DMS53 (cell line): ENCODE measurements at places on chromosomes 6 and 20.

- no peak for DNase-seq
These were observed 478.7 kb downstream of the HTR1B start for GRCh38 chr6:76984572-76984971.

DNA sequence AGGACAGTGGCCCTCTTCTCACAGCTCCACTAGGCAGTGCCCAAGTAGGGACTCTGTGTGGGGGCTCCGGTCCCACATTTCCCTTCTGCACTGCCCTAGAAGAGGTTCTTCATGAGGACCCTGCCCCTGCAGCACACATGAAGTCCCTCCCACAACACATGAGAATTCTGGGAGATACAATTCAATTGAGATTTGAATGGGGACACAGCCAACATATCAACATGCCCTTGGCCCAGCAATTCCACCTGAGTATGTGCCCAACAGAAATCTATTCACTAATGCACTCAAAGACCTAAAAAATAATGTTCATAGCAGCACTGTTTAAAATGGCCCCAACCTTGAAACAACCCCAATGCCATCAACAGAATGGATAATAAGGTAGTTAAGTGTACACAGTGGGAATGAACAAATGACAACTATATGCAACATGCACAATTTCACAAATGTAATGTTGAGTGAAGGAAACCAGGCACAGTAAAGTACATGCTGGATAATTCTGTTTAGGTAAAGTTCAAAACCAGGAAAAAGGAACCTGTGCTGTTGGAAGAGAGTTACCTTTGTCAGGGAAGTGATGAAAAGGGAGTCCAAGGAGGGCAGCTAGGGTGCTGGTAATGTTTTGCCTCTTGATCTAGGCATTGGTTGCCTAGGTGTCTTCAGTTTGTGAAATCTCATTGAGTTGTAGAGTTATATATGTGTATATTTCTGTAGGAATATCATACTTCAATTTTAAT, 16.1 kb downstream of the ISM1 start:
- no peak for DNase-seq

- DNase-seq = peak; percentile 31
These were observed 19.7 kb upstream of the MTCL3 start for GRCh38 chr6:127538750-127539264.

DNA sequence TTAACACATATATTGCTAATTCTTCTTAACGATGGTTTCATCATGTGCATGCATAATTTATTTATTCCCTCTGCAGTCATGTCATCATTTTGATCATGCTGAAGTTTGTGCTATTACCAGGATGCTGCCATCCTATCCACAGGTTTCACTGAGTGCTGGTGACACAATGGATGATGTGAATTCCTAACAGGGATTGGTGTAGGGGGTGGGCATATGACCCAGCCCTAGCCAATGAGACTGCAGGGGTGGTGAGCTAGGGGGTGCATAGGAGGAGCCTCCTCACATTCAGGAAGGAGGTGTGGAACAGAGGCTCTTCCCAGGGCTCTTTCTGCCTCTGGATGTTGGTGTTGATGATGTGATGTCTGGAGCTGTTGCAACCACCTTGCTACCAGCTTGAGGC, 7.5 kb downstream of the CST5 start:
- no peak for DNase-seq
